T-helper 22 cell (primary cell): ENCODE measurements at places on chromosomes 2 and 18.

- no peak for DNase-seq
Observed at GRCh38 chr2:22403748-22404147, 981.2 kb upstream of the KLHL29 start.

- DNase-seq: no peak
Observed at GRCh38 chr2:178441426-178441825, 9.5 kb downstream of the PRKRA start.

DNA sequence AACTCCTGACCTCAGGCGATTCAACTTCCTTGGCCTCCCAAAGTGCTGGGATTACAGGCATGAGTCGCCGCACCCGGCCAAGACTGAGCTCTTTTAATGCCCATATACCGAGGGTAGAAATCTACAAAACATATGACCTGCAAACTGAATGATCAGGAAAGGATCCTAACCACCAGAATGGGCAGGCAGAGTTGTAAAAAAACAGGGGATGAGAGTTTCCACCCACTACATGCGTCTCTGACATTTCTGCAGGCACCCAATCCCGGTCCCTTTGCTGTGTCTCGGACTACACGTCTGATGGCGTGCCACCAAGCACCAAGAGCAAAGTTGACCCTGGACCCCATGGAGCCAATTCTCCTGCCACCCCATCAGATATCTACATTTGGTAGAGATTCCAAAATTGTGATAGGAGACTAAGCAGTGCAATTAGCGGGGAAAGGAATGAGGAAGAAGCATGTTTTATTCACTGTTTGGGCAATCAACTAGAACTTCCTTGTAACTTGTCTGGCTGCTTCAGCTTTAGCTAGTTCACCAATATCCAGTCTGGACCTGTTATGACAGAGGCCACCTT is 74.1 kb downstream of the ATP8B1 start:
- no peak for DNase-seq

GRCh38 chr2:166234112-166234846 is 106.5 kb upstream of the SCN1A start:
- no peak for DNase-seq

DNA sequence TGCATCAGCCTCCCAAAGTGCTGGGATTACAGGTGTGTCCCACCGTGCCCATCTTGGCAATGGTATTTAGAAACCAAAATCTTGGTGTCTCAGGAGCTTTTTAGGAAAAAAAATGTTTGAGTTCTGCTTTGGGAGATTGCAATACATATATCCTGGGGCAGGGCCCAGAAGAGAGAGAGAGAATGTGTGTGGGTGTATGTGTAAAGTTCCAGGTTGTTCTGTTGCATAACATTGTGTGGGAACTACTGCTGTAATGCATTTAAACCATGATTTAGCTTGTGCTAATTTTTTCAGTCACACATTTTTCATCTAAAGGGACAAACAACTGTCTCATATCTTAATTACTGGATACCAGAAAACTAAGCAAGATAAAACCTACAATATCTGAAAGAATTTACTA is 70.8 kb upstream of the NABP1 start:
- DNase-seq: no peak

GRCh38 chr2:84041506-84041905 is 417.6 kb downstream of the SUCLG1 start:
- no peak for DNase-seq

GRCh38 chr2:88092773-88093172 is 25.1 kb downstream of the SMYD1 start:
- DNase-seq: no peak

- no peak for DNase-seq
Observed at GRCh38 chr2:70574109-70574508, 20.5 kb upstream of the TGFA start.

GRCh38 chr2:218871345-218872302 is 9.0 kb upstream of the WNT10A start:
- DNase-seq: no peak

- DNase-seq: no peak
Observed at GRCh38 chr18:45571714-45572113, 43.6 kb upstream of the SLC14A2 start.

DNA sequence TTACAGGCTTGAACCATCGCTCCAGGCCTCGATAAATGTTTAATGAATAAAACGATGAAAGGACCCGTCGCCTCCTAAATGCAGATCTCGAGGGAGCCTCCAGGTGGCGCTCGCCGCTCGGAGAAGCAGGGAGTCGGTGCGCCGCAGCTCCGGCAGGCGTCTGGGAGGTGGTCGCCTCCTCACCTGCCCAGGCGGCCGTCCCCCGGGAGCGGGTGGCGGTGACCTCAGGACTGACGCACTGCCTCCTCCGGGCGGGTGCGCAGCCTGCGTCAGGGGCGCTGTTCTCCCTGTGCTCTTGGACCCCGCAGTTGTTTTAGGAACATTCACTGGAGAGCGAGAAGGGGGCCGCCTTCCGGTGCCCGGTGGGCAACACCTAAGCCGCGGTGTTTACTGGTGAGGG is 38.6 kb upstream of the POLE4 start:
- peak; percentile 23 for DNase-seq

DNA sequence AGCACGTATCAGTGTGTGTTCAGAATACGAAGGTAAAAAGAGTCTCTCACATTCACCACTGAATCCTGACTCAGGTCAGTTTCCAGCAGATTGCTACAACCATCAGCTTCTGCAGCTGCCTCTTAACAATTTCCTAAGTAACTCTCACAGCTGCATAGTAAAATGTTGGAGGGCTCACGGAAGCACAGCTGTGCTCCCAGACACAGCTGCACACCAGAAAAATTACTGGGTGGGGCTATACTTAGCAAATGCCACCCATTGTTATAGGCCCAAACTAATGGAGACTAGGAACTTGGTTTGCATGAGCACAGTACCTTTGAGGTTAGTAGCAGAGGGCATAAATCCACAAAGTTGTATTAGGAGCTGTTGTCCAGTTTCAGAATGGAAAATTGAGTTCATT is 153.9 kb upstream of the ERBB4 start:
- no peak for DNase-seq

GRCh38 chr2:218342837-218343236 is 13.8 kb upstream of the CATIP start:
- DNase-seq: no peak

GRCh38 chr2:39733070-39733674 is 45.9 kb downstream of the THUMPD2 start:
- no peak for DNase-seq
